ENCODE measurements at places on chromosomes 11 and 22. TPM values are rescaled to one million over a fixed set of nuclear protein-coding genes. Genes with fewer than 3 reads are reported as not detected.

OMP gene
- 0.43 TPM for total RNA-seq

CCDC73 gene
- total RNA-seq: not detected

OR5D18 gene
- not detected for total RNA-seq

SCGB2A2 gene
- total RNA-seq: not detected

CHRM1 gene
- not detected for total RNA-seq

AMOTL1 gene
- total RNA-seq: 49.5 TPM

PACSIN3 gene
- 18.2 TPM for total RNA-seq

HEPHL1 gene
- total RNA-seq: 0.14 TPM

SLC25A18 gene
- total RNA-seq: 0.09 TPM

RBFOX2 gene
- 164 TPM for total RNA-seq

SSRP1 gene
- 56.2 TPM for total RNA-seq
